ENCODE measurements at places on chromosomes 12 and 14.

GRCh38 chr12:29229158-29229505 lies 80.1 kb downstream of the FAR2 start:
- no peak for DNase-seq

- DNase-seq, result no peak
Measured at GRCh38 chr12:129202109-129202814, 349.0 kb downstream of the GLT1D1 start.

DNA sequence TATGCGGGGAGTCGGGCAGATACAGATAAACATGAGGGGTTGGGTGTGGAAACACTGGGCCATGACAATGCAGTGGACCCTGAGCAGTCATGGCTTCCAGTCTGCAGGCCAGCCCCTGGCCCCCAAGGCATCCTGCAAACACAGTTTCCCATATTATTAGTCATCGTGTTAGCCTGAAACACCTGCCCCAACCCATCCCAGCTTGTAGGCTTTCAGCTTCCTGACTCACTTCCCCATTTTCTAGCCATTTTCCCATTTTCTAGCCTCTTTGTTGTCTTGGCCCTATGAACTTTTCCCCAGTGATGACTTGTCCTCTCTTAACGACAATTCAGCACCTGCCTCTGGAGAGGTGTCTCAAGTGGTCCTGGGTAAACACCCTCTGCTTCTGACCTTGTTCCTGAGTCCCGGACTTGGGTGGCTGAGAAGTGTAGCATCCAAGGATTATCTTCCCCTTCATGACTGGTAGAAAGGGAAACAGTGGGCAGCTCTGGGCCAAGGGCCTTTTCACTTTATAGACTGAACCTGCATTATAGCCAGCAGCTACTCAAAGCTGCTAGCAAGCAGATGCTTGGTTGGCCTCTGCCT lies 4.3 kb upstream of the PGF start:
- no peak for DNase-seq

DNA sequence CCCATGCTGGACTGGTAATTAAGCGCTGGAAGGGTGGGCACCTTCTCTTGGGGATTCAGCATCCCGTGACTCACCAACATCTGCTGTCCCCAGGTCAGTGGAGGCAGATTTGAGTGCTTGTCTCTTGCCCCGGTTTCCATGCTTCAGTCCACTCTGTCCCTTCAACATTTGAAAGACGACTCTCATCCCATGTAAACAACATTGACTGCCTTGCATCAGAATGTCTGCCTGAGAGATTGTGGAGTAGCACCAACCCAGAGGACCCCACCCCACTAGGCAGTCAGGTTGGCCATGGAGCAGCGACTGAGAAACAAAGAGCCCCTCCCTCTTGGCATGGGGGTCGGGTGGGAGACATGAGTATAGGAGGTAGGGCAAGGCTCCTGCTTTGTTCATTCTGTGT lies 4.9 kb upstream of the STAC3 start:
- no peak for DNase-seq

DNA sequence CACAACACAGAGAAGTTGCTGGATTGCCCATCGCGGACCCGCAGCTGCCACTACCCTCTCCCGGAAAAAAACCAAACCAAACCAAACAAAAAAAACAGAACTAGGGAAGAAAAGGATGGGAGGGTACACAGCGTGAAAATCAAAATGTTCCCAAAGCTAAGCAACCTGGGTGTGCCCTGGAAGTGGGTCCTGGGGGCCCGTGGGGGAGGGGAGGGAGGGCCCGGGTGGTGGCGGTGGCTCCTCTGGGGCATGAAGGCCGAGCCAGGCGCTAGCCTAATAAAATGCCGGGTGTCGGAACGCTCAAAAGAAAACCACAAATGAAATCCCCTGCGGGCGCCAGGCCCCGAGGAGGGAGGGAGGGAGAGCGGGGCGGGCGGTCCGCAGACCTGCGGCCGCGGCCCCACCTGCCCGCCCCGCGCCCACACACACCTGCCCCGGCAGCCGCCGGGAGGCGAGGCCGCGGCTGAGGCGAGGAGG lies 787 bp downstream of the HECTD4 start:
- DNase-seq, result no peak

DNA sequence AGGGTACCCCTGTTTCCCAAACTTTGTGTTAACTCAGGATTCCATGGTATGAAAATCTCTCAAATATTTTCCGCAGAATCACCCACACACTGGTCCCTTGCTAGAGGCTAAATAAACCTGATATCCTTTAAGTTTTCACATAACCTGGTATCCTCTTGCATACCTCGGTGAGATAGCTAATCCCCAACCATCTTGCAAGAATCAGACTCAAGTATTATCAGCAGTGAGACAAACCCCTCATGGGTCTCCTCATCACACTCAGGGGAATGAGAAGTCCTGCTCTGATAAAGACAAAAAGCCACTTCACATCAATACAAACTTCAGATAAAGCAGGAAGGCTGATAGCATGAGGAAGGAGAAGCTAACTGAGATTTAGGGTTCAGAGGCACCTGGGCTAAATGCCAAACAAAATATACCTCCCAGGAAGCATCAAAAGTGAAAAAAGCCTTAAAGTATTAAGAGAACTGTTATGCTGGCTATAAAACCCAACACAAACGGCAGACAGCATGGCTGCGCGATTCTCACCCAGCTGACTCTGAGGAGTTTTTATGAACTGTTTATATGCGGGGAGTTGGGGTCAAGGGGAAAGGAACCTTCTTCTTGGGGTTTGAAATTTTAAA lies 96.5 kb downstream of the FOXN3 start:
- DNase-seq, result no peak

- DNase-seq, result no peak
Measured at GRCh38 chr12:129750421-129750820, 153.4 kb downstream of the TMEM132D start.

GRCh38 chr12:57626111-57626920 lies 6.7 kb downstream of the B4GALNT1 start:
- no peak for DNase-seq

- no peak for DNase-seq
Measured at GRCh38 chr12:122836027-122836921, 1.0 kb downstream of the HIP1R start.

DNA sequence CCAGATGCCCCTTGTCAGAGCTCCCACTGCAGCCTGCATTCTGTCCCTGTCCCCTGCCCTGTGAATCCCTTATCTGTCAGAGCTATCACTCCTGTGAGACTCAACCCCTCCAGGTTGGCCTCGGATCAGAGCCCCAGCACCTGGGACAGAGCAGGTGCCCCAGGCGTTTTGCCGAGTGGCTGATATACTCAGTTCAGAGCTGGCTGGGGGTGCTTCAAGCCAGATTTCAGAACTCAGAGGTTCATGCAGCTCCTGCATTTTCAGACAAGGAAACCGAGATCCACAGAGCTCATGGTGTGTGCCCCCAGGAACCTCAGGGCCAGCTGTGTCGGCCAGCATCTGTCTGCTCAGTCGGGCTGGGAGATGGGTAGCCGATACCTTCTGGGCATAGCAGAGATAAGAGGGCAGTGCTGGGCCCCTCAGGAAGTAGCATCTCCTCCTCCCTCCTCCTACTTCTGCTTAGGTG lies 228.0 kb upstream of the RTL1 start:
- DNase-seq, result no peak

DNA sequence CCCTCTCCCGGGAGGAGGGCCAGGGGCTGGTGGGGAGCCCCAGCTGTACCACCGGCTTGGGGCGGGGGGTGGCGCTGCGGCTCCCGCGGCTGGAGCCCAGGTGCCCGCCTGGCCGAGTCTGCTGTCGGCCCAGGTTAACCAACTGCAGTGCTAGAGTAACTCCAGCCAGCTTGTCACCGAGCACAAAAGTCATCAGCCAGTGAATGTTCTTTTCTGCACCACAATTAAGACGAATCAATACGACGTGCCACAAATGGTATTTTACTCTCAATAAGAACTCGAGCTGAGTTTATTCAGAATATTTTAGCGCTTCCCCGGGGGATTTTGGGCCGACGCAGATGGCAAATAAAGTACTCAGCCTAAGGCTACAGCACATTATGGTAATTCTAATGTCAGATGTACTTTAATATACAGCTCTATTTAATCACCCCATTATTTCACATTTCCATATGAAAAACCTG lies 83.2 kb downstream of the BCL11B start:
- no peak for DNase-seq

DNA sequence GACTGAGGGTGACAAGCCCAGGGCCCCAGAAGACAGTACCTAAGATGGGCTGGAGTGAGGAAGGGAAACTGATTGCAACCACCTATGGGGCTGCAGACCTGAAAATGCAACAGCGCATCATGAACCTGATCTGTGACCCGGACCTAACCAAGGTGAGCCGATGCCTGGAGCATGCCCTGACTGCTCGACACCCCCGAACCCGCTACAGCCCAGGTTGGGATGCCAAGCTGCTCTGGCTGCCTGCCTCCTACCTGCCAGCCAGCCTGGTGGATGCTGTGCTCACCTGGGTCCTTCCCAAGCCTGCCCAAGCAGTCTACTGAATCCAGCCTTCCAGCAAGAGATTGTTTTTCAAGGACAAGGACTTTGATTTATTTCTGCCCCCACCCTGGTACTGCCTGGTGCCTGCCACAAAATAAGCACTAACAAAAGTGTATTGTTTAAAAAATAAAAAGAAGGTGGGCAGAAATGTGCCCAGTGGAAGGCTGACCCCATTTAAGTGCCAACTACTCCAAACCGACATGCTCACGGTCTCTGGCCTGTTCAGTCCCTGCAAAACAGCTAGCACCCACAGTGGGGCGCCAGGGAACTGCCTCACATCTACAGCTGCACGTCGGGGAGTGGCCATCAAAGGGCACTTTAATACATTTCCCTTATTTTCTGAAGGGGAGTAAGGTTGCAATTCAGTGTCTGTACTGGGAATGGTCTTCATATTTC lies 4.2 kb downstream of the RDH5 start:
- DNase-seq, result no peak

GRCh38 chr14:90699016-90699415 lies 117.2 kb downstream of the TTC7B start:
- DNase-seq, result no peak

DNA sequence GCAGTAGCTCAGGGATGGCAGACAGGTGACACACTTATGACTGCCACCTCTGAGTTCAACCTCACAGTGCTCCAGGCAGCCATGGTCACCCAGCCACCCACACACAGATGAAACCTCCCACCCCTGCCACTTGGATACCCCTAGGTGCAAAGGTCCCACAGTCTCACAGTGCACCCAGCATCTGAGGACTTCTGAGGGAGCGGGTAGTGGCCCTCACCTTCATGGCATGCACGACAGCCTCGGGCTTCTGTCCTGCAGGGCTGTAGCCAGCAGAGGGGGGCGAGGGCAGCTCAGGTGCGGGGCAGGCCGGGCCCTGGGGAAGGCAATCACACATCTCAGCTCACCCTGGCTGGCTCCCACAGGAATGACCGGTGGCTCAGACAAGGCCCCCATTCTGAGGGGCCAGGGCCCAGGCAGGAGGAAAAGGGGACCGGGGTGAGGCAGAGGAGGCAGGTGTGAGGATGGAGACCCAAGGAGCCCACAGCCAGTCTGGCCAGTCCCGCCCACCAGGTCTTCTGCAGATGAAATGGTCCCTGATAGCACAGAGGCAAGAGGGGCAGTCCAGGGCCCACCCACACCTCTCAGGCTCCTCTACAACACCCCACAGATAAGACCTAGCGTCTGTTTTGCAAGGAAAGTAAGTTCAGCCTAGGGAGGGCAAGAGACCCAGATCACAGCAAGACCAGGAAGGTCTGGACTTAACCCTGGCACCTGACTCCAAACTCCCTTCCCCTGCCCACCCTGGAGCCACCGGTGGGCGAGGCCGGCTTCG lies 35.8 kb downstream of the CCNK start:
- no peak for DNase-seq

DNA sequence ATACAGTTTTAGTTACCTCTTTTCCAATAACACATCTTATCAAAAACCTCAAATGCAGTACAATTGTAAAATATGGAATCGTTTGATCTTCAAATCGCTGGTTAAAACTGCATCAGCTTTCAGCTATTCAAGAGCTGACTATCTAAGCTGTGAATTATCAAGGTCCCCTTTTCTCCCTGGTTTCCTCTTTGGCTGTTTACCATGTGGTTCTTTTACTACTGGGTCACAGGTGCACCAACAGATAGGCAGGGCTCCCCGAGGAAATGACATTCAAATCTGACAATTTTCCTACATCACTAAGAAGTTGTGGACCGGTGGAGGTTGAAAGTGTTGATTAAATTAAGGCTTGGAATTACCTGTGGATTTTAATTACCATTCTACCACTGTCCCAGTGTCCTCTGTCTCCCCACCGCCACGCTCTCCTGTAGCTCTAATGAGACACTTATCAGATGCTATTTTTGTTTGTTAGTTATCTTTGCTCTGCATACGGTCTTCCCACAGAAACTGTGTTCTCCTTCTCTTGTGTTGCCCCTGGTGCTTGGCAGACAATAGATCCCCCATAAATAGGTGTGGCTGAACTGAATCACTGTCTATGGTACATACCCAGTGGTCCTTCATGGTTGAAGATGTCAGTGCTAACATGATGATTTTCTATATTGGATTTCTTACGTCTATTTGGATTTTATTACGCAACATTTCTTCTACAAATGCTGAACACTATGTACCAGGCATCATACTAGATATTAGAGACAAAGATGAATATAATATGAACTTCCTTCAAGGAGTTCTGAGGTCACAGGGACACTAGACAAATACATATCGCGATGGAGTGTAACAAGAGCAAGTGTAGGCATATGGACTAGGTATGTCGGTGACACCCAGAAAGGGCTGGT lies 20.9 kb upstream of the PLXNC1 start:
- no peak for DNase-seq
